ENCODE measurements at places on chromosomes 2 and 18.

DNA sequence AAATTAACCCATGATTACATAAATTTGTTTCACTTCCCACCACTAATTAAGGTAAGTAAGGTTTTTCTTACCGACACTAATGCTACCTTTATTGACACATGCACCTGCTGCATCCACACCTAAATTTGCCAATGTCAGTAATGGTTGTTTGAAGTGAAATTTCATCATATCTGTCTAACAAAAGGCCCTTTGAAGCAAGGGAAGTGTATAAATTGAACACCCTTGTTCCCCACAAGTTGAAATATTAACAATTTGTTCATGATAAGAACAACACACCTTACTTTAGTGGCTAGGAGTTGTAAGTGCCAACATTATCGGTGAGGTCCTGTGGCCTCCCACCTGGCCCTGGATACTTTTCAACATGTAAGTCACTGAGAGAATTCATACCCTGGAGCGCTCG is 116.3 kb upstream of the CDCA7 start:
- DNase-seq: no peak

GRCh38 chr2:186456941-186457340 is 29.1 kb upstream of the ZC3H15 start:
- DNase-seq: no peak

- DNase-seq: peak; percentile 30
Observed at GRCh38 chr2:127591221-127591923, 54.6 kb upstream of the GPR17 start.

- no peak for DNase-seq
Observed at GRCh38 chr2:51085420-51086068, 53.6 kb upstream of the NRXN1 start.

DNA sequence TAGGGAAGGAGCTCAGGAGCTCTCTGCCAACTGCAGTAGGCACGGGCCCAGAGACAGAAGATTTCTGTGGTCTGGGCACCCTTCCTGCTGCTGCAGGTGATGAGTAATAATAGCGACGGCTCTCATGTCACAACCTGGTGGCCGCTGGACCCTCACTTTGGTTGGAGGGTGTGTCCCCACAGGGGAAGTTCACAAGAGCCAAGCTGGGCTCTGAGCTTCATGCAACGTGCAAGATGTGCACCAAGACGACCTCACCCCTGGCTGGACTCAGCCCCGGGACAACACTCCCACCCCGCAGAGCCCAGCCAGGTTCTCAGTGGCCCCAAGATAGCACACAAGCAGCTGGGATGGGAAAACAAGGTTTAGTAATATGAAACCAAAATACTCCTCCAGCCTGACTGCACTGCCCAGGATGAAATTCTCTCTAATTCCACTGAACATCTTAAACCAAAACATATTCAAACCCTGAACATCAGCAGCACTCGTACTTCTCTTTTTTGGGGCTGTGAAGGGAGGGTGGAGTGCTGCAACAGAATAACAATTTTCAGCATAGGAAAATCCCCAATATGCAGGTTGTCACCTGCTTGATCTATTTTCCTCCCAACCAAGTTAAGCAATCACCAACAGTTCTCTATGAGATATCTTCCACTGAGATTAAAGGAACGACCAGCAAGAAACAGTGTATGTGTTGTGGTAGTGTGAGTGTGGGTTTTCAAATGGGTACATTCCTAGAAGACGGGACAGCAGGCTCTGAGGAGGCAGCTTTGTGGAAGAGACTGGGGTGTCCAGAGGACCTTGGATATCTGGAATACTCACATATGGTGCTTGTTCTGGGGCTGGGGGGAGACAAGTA is 26.5 kb downstream of the BCL2 start:
- no peak for DNase-seq

DNA sequence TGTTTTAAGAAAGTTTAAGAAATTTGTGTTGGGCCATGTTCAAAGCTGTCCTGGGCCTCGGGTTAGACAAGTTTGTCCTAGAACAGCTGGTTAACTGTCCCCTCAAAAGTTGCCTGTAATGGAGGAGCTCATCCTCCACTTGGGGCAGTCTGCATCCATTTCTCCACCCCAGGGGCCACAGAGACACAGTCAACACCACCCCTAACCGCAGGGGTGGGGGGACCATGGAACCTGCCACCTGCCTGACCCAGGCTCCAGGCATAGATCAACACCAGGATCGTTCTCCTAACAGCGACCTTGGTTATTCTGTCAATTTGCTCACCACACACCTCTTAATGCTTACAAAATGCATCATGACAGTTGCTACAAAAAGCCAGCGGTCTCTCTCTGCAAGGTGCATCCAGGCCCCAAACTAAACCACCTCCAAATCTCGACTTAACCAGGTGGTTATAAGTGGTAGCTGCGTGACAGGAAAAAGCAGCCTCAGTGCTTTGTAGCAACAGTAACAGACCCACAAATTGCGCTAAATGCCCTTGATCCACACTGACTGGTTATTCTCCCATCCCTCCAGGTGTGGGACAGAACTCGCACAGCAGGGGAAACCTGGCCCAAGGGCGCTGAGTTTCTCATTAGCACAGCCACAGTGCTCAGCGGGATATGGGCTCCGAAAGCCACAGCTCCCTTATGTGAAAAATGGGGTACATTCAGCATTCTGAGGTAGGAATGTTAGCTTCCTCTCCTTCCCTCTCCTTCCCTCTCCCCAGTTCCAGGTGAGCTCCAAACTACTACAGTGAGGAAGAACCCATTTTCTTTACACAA is 48.0 kb downstream of the HDLBP start:
- DNase-seq: no peak

- no peak for DNase-seq
Observed at GRCh38 chr2:111535404-111535803, 348.6 kb downstream of the ANAPC1 start.

DNA sequence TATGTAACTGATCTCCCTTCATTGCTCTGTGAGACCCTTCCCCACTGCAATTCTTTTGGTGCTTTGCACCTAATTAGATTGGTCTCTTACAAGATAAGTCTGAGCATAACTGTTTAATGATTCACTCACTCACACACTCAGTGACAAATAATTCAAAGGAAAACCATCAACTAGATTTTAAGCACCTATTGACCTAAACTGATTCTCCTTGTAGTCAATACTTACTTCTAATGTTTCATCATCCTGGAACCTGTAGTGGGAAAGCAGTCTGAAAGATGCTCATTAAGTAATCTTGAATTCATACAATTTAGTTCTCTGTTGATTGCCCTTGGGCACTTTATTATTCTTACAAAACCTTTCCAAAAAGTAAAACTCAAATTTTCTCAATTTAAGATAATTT is 74.3 kb upstream of the COL5A2 start:
- no peak for DNase-seq

GRCh38 chr2:37005118-37005868 is 39.0 kb upstream of the STRN start:
- no peak for DNase-seq

DNA sequence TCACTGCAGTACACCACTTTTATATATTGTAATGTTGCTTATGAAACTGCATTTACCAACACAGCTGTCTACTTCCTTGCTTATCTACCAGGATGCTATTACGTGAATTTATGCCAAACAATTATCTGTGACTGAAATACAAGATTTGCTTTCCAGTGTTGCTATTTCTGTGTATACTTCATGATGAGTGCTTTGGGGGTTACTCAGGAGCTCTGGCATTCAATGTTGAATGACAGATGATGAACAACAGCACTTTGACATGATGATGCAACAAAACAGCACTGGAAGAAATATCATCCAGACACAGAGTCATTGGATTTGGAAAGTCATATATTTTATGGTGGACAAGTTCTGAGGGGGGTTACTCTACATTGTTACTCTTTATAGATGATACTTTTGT is 125.8 kb downstream of the NETO1 start:
- no peak for DNase-seq

GRCh38 chr18:14970027-14970426 is 222.1 kb downstream of the ANKRD30B start:
- no peak for DNase-seq

- DNase-seq: no peak
Observed at GRCh38 chr2:114550895-114551793, 108.7 kb downstream of the DPP10 start.

- no peak for DNase-seq
Observed at GRCh38 chr2:216344206-216344949, 27.9 kb downstream of the MARCHF4 start.

- DNase-seq: no peak
Observed at GRCh38 chr2:163681745-163682144, 54.1 kb downstream of the FIGN start.

DNA sequence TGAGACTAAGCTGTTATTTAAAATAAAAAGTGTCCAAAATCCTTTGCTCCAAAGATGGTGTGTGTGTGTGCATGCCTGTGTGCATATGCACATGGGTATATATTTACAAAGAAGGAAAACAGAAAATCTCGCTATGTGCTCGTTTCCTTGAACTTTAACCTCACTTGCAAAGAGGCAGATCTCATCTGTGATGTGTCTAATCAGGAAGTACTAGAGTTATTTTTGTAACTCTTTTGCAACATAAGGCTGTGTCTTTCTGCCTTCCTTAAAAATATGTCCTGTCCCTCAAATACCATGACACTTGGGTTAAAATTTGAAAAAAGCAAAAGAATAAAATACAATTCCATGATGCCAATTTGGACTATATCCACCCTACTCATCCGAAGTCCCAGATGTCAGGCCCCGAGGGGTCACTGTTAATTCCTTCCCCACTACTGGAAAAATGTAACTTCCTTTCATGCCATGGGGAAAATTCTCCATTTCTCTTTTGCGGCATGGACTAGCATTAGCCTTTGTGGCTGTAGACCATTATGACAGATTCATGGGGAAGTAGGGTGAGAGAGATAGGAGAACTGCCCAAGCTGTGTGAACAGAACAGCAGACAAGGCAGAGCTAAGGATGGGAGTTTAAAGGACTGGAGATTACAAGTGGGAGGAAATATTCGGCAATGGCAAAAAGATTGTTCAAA is 191.3 kb downstream of the MYO1B start:
- DNase-seq: no peak

GRCh38 chr2:159243529-159243928 is 43.0 kb downstream of the WDSUB1 start:
- no peak for DNase-seq

- no peak for DNase-seq
Observed at GRCh38 chr18:33444709-33445108, 4.2 kb upstream of the CCDC178 start.

GRCh38 chr2:43387092-43388062 is 161.0 kb upstream of the ZFP36L2 start:
- no peak for DNase-seq

DNA sequence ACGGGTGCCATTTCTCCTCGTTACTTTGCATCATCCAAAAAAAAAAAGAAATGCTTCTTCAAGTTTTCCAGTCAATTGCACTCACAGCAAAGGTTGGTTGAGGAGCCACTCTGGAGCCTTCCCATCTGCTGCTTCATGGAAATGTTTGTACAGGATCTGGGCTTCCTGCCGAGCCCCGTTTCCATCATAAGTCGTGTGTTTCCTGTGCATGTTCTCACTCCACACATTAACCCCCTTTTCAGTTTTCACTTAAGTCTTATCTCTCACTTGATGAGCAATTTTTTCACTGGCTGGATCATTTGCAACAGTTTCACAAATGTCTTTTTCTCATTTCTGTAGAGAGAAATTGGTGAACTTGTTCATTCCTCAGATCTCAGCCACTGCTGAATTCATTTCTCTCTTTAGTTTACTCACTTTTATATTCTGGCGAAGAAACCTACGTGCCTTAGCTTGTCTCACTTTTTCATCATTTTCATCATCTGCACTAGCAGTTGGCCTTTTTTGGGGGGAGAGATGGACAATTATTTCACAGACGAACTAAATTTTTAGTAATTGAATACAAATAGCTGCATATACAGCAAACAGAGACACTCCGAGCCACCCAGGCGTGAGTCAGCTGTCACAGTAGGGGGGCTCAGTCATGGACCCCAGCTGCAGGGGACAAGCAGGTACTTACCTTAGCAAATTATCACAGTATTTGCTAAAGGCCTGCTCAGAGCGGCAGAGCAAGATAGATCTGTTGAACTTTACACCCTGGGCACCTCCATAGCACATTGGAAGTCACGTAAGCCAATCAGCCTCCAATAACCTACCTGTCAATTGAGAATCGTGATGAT is 750.8 kb upstream of the ID2 start:
- DNase-seq: no peak

- no peak for DNase-seq
Observed at GRCh38 chr18:35610089-35610488, 28.5 kb downstream of the GALNT1 start.

GRCh38 chr18:29586210-29586609 is 1409.3 kb upstream of the CDH2 start:
- no peak for DNase-seq

- peak; percentile 27 for DNase-seq
Observed at GRCh38 chr2:11829324-11829946, 83.0 kb downstream of the LPIN1 start.

DNA sequence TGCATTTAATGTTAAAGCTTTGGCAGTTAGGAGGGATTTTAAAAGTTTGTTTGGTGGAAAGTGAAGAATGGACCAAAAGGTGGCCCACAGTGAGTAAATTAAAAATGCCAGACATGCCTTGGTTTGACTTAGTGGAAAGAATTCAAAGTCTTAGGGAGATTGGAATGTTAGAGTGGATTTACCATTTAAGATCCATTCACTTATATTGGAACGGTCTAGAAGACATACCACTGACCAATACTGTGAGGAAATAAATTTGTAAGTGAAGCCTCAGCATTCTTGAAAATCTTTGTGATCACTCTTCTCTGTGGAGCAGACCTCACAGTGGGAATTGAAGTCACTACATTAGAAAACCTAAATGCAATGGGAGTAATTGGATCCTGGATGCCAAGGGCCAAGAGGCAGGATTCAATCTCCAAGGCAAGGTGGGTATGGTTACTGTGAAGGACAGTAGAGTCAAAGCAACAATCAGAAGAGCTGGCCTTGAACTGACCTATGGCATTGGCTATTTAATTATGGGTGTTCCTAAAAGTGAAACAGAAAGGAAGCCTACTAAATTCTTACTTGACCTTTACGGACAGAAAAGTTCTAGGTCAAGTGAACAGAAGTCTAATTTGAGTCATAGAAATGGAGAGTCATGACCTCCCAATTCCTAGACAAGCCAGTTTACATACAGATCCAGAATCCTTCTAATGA is 40.2 kb upstream of the VRK2 start:
- no peak for DNase-seq

GRCh38 chr2:204900910-204901309 is 355.6 kb downstream of the PARD3B start:
- DNase-seq: no peak

GRCh38 chr2:13758412-13758811 is 874.1 kb upstream of the LRATD1 start:
- DNase-seq: no peak

DNA sequence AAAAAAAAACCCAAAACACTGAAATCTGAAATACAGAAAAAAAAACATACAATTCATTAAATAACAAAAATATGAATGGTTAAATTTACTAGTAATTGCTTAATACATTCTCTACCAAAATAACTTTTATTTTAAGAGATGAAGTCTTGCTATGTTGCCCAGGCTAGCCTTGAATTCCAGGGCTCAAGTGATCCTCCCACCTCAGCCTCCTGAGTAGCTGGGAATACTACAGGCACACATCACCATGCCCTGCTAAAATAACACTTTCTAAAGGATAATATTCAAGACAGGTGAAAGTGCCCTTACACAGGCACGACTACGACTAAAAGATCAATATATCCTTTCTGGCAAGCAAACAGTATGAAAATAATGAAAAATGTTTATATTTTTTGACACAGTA is 9.5 kb downstream of the USP34 start:
- DNase-seq: no peak
